ENCODE measurements at places on chromosomes 1 and 21. TPM values are rescaled to one million over a fixed set of nuclear protein-coding genes. Genes with fewer than 3 reads are reported as not detected.

CCDC190 gene
- not detected for total RNA-seq

KIF17 gene
- not detected for total RNA-seq

DNA sequence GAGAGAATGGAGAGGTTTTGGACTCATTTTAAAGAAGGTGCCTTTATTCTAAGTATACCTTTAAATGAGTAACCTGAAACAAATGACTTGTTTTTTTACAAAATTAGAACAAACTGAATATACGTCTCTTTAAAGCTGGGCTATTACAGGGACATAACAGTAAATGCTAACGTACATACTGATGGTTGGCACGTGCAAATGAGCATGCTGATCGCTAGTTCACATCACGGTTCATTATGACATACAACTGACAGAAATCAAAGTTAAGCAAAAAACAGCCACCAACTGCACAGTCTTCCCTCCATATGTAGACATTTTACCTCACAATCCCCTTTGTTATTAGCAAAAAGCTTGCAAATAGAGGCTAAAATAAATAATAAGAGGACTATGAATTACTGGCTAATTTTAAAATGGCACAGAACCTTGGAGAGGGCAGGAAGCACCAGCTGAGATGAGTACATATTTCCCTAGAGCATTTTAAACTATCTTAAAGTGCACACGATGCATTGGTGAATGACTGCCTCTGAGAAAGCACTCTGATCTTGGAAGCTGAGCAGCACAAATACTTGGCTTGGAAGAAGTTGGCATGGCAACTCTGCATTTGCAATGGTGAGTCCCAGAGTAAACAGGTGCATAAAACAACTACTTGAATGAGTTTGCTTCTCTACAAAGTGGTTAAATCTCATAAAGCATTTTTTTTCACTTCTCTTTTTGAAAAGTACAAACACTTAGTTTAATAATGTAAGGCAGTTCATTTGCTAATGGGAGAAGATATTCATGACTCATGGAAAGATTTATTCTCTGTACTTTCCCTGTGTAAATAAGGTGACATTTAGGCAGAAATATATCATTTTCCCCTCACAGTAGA lies 204.7 kb downstream of the LHX8 start:
- DNase-seq = no peak
- H3K27ac ChIP-seq = no peak overlapping the region
- H3K36me3 ChIP-seq = no peaks in the 10 kb centered on the region
- no peak overlapping the region for H3K4me3 ChIP-seq

GRCh38 chr1:26538480-26539412 lies 9.2 kb downstream of the RPS6KA1 start:
- H3K27ac ChIP-seq = peak overlapping the region; percentile 11
- DNase-seq = peak; percentile 61
- H3K4me3 ChIP-seq = no peak overlapping the region
- H3K36me3 ChIP-seq = no peaks in the 10 kb centered on the region
- H3K27me3 ChIP-seq = no peaks in the 10 kb centered on the region

DNA sequence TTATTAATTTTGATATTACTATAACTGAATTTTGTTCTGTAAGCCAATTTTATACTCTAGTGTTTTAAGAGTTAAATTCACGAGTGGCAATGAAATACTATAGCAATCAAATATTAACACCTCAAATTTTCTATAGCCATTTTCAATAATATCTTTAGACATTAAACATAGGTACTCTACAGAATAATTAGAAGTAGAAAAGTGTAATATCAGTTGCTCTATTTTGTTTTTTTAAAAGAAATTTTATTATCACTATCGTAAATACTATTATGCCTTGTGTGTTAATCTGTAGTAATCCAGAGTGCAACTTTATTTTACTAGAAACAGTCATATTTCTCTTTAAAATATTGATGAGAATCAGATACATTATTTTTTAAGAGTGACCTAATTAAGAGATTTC lies 691.2 kb downstream of the USP25 start:
- H3K27ac ChIP-seq = no peak overlapping the region
- DNase-seq = no peak
- no peaks in the 10 kb centered on the region for H3K4me1 ChIP-seq

GRCh38 chr1:209768354-209768774 lies 12.5 kb downstream of the TRAF3IP3 start:
- no peak overlapping the region for H3K4me3 ChIP-seq
- peak; percentile 94 for DNase-seq
- H3K27me3 ChIP-seq = no peaks in the 10 kb centered on the region
- H3K4me1 ChIP-seq = peaks cover 48% of the 10 kb centered on the region

Measured in activated T-cell treated with anti-CD3 and anti-CD28 coated beads, Interleukin-2, amount 50 U/mL, for 72 hours (primary cell).